ENCODE measurements at places on chromosomes 2 and 18.

- DNase-seq: no peak
Observed at GRCh38 chr2:88658326-88658725, 31.1 kb upstream of the EIF2AK3 start.

DNA sequence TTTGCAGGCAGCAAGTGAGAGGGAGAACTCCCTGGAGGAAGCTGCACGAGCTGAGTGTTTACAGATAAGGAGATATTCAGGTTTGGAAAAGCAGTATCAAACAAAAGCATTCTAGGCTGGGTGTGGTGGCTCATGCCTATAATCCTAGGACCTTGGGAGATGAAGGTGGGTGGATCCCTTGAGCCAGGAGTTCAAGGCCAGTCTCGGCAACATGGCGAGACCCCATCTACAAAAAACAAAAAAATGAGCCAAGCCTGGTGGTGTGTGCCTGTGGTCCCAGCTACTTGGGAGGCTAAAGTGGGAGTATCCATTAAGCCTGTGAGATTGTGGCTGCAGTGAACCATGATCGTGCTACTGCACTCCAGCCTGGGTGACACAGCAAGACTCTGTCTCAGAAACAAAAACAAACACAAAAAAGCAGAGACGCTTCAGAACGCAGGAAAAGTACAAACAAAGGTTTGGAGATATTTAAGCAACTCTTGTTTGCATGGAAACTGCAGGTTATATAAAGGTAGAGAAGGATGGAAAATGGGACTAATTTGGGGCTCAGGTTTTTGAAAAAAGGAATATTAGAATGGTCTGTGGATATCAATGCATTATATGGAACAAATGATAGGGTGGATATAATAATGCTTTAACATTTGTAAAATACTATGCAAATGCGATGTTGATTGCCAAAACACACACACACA is 31.6 kb downstream of the MYCN start:
- no peak for DNase-seq

- DNase-seq: no peak
Observed at GRCh38 chr2:146844226-146844990, 1000.4 kb upstream of the ACVR2A start.

DNA sequence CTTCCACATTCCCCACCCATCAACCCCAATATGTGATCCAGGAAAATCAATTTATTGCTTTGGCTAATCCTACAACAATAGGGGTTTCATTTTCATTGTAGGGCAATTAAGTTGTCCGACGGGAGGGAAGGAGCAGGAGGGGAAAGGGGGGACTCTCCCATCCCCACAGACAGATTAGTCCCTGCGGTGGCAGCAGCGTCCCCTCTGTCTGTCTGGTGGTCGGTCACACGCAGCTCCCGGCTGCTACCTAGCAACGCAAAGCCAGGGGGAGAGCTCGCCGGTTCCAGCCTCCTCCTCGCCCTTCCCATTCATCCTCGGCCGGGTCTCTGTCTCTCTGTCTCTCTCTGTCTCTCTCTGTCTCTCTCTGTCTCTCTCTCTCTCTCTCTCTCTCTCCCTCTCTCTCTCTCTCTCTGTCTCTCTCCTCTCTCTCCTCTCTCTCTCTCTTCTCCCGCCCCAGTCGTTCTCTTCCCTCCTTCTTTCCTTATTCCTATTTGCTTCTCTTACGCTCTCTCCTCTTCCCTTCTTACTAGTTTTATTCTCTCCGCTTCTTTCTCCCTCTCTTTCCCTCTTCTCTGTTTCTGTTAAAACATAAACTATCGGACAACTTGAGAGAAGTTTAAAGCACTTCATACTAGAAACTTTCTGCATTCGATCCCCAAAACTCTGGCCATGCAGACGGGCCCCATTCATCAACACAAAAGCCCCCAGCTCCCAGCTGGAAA is 1.2 kb downstream of the LRP2 start:
- no peak for DNase-seq

Measured in hypothalamus (tissue), 51 donors.